Anterior cingulate cortex (tissue), 58 donors: ENCODE measurements at places on chromosomes 11 and 22.
A peak's percentile ranks its signal among the peaks of the same experiment; 100 is the strongest.

GRCh38 chr11:77071077-77071476 lies 4.3 kb downstream of the CAPN5 start:
- no peak for DNase-seq

DNA sequence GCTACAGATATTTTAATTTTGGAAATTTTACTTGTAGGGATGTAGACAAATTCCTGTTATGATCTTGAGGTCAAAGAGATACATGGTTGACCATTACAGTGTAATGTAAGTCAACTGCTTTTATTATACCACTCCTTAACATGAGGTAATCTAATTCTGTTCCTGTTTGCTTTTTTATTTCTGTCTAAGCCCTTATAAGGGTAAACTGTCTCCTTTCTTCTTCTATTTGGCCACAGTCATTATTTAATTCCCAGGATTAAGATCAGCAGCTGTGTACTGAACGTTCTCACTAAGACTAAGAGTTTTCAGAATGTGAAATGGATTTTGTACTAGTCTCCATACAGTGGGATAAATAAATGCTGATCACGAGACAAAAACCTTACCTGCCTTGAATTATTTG lies 32.8 kb downstream of the C2CD3 start:
- DNase-seq = no peak

- peak; percentile 37 for DNase-seq
These were observed 4.5 kb upstream of the TIMP3 start for GRCh38 chr22:32796865-32797573.

GRCh38 chr11:3225159-3225758 lies 6.6 kb upstream of the MRGPRG start:
- DNase-seq = no peak

GRCh38 chr11:116162086-116162885 lies 610.5 kb downstream of the BUD13 start:
- DNase-seq = no peak

DNA sequence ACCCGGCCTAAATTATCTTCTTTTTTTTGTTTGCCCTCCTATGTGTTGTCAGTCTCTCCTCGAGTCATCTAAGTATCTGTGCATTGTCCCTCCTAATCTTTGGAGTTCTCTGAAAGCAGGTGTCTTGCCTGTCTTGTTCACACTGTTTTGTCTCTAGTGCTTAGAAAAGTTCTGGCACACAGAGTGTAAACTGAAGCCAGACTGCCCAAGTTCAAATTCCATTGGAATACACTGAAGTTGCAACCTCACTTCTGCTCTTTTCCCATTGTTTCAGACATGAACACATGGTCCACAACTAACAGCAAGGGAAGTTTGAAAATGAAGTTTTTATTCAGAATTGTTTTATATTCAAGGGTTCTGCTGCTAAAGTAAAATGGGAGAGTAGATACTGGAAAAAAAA lies 38.7 kb downstream of the PAX6 start:
- DNase-seq = no peak

GRCh38 chr11:25758145-25758661 lies 573.7 kb upstream of the ANO3 start:
- DNase-seq = no peak
